Placental pericyte (primary cell): ENCODE measurements at places on chromosomes 6 and 20. TPM values are rescaled to one million over a fixed set of nuclear protein-coding genes. Genes with fewer than 3 reads are reported as not detected.

GLP1R gene
- not detected in 2 replicates for total RNA-seq

SGK1 gene
- 90.6 and 288 TPM in 2 replicates for total RNA-seq

MPIG6B gene
- total RNA-seq, result not detected in 2 replicates

RIOK1 gene
- total RNA-seq, result 15.1 and 15.5 TPM in 2 replicates

ADGRF4 gene
- total RNA-seq, result 0.22 and 0.29 TPM in 2 replicates

BTNL2 gene
- total RNA-seq, result not detected in 2 replicates

RHAG gene
- total RNA-seq, result not detected in 2 replicates

PFDN6 gene
- 22.8 and 29.9 TPM in 2 replicates for total RNA-seq

SPATS1 gene
- 0.14 TPM in 1 of 2 replicates, not detected in the other for total RNA-seq

POPDC3 gene
- 2.0 and 14.0 TPM in 2 replicates for total RNA-seq

GSTA1 gene
- total RNA-seq, result not detected in 2 replicates

CST11 gene
- not detected in 2 replicates for total RNA-seq

TUBB1 gene
- not detected in 2 replicates for total RNA-seq

PPP1R14C gene
- not detected in 2 replicates for total RNA-seq

BTN1A1 gene
- total RNA-seq, result not detected in 2 replicates

HLA-F gene
- total RNA-seq, result 3.1 and 14.7 TPM in 2 replicates

EEF1A2 gene
- total RNA-seq, result 1.3 and 4.6 TPM in 2 replicates

HTR1E gene
- not detected in 2 replicates for total RNA-seq

SLA2 gene
- not detected in 2 replicates for total RNA-seq

IL17F gene
- total RNA-seq, result not detected in 2 replicates

C20orf141 gene
- total RNA-seq, result not detected in 2 replicates

SEL1L2 gene
- total RNA-seq, result not detected in 2 replicates

CTCFL gene
- total RNA-seq, result under 0.01 TPM in 1 of 2 replicates, not detected in the other

FYN gene
- 66.9 and 121 TPM in 2 replicates for total RNA-seq

PTCRA gene
- total RNA-seq, result not detected in 2 replicates

PDYN gene
- total RNA-seq, result not detected in 2 replicates

SPAG4 gene
- total RNA-seq, result 5.0 and 5.3 TPM in 2 replicates
